GM13976 (cell line): ENCODE measurements at places on chromosomes 16 and 17.

DNA sequence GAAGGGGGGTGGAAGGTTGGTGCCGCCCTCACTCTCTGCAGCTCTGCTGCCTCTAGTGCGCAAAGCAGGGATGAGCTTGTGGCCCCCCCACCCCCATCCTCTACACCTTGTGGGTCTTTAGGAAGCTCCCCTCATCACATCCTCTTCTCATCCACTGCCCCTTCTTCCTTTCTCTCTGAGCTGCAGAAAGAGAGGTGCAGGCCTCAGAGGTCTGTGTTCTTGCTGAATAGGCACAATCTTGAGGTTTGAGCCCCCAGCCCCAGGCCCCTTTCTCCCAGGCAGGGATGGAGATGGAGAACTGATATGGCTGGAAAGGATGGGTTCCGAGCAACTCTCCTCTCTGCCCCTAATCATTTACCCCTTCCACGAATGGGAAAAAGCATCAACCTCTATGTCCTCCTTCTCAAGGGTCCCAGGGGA is 2.6 kb downstream of the CACNA1G start:
- no peak for DNase-seq

DNA sequence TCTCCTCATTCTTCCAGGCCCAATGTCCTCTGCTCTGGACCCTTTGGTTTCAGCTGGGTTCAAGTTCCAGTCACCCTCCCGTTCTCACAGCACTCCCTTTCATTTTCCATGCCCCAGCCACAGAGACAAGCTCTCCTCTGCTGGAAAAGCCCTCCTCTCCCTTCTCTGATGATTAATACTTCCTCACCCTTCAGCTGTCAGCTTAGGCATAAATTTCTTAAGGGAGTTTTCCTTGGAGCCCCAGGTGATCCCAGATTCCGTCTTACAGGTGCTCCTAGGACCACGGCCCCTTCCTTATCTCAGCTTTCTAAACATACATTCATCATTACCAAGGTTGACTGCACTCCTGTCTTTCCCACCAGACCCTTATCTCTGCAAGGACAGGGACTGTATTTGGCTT is 10.4 kb downstream of the CHAD start:
- DNase-seq = no peak

DNA sequence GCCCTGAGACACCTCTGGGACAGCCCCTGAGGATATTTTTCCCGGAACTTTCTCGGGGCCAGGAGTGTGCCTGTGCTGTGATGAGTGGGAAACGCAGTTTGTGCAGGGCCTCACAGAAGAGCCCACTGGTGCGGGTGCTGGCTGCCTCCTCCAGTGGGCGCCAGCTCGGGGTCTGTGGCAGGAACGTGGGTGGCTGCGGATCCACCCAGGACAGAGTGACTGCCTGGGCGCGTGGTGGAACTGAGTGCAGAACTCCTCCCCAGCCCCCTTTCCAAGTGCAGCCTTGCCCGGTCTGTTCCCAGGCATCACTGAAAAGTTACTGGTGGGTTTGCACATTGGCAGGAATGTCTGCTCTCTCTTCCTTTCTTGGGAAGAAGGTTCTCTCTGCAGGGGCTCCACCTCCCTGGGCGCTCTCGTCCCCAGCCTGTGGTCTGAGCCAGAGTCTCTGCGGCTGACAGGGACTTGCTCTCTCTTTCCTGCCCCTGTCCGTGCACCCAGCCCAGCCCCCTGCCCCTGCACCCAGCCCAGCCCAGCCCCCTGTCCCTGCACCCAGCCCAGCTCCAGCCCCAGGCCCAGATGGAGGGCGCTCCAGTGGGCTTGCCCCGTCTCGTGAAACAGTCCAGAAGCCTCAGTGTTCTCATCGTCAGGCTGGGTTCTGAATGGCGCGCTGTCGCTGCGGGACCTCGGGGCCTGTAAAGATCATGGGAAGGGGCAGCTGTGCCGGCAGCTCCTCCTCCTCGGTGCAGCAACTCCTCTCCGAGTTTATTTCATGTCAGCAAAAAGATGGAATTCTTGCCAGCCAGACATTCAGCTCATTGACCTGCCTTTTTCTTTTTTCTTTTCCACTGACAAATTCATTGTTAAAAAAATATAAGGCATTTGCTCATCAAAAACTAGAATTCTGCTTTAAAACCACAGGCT is 117.5 kb downstream of the BANP start:
- DNase-seq = no peak

DNA sequence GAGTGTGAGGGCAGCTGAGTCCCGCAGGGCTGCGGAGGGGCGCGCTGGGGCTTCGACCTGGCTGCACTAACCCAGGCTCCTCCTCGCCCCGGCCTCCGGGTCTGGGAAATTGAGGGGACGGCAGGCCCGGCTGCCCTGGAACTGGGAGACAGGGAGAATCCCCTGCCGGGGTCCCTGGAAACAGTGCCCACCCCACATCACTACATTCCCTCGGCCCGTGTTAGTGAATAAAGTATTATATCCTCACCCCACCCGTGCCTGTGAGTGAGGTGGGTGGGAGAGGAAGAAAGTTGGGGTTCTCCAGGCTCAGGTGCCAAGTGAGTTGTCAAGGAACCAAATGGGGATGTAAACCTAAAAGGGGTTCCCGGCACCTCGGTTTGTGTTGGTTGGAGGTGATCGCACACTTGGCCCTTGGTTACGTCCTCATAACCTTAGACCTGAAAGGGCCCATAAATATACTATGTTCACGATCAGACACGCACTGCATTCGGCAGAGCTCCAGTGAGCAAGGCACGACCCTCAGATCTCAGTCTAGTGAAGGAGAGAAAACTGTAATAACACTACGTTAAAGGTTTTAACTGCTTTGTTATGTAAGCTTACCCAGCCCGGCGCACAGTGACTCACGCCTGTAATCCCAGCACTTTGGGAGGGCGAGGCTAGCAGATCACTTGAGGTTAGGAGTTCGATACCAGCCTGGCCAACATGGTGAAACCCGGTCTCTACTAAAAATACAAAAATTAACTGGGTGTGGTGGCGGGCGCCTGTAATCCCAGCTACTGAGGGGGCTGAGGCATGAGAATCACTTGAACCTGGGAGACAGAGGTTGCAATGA is 11.2 kb downstream of the ZNF771 start:
- no peak for DNase-seq

- DNase-seq = no peak
Measured at GRCh38 chr16:79811541-79811940, 211.0 kb upstream of the MAF start.

- DNase-seq = no peak
Measured at GRCh38 chr17:14605267-14605599, 304.4 kb downstream of the HS3ST3B1 start.

DNA sequence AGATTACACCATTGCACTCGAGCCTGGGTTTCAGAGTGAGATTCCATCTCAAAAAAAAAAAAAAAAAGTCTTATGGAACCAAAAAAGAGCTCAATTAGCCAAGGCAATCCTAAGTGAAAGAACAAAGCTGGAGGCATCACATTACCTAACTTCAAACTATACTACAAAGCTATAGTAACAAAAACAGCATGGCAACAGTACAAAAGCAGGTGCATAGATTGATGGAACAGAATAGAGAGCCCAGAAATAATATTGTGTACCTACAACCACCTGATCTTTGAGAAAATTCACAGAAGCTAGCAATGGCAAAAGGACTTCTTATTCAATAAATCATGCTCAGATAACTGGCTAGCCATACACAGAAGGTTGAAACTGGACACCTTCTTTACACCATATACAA is 24.7 kb upstream of the CCL2 start:
- no peak for DNase-seq

GRCh38 chr16:21169249-21169981 is 10.9 kb downstream of the LDAF1 start:
- DNase-seq = no peak

DNA sequence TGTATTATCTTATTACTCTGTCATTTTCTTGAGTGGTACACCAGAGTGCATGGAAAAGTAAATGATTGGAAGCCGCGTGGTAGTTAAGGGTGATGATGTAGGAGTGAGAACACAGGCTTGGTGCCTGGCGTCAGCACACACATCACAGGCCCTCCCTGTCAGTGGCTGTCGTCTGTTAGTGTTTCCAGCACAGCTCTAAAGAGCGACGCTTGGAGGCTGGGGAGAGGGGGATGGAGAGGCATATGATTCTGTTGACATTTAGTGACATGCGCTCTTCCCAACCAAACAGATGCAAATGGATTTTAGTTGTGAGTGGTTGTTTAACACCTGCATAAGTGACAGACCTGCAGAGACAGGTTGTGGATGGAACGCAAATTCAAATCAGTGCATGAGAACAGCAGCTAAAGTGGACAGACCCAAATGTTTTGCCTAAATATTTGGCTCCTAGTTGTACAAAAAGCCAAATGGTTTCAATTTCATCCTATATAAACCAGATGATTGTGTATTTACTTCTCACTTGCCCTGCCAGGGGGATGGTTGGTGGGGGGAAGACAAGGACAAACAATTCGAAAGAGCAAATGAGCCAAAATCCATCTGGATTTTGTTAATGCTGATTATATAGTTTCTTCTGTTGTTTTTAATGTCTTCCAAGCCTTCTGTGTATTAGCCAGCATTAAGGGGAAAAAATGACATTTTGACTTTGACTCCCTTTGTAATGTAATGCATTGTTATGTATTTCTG is 222.3 kb downstream of the WWOX start:
- no peak for DNase-seq

GRCh38 chr17:19753051-19753509 is 5.0 kb upstream of the ALDH3A1 start:
- no peak for DNase-seq
